Stimulated activated CD8-positive, alpha-beta memory T cell treated with anti-CD3 and anti-CD28 coated beads, Interleukin-15, amount 100 ng/mL, for 1 hour (primary cell): ENCODE measurements at places on chromosomes 6 and 20.

DNA sequence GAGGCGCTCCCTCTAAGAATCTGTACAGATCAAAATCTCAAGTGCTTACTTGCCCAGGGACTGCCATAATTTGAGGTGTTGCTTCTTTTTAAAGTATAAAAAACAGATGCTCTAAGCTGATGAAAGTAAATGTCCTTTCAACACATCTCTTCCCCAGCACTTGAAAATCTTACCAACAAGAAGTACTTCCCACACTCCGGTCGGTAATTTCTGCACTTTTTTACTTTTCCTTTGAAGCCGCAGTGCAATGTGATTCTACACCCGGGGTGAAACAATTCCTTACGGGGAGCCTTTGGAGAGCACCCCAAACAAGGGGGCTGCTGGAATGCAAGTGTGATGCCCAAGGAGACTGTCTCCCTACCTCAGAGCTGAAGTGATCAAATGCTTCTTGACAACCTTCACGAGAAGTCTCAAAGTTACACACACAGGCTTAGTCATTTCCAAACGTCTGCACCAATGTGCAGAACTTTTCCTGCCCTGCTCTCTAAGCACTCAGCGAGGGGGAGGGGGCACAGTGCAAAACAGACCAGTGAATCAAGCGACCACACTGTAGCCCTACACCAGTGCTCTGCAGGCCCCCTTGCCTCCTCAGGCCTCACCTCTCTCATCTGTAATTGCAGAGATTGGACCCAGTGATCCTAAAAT, 56.7 kb downstream of the ATXN1 start:
- no peak for DNase-seq

GRCh38 chr20:11178946-11179654, 505.3 kb upstream of the JAG1 start:
- DNase-seq, result no peak

DNA sequence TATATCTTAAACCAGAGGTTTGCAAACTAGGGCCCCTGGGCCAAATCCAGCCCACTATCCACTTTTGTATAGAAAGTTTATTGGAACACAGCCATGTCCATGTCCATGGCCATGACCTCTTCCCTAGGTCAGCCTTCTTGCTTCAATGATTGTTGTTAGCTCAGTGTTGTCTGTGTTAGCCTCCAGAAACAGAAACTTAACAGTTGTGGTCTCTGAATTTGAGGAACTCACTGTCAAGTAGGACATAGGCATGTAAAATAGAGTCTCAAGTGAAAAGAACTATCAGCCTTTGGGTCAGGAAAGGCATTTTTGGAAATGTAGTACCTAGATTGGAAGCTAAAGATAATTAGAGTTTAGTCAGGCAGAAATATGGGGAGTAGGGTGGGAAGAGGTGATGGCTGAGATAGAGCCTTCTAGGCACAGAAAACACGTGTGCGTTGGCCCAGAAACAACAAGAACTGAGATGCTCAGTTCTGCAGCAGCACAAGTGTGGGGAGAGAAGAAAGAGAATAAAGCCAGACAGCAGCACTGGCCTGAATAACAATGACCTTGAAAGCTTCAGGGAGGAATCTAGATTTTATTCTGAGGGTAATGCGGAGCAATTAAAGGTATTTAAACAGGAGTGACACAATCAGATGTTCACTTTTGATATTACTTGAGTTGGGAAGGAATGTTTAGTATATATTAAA, 87.0 kb upstream of the OLIG3 start:
- no peak for DNase-seq

DNA sequence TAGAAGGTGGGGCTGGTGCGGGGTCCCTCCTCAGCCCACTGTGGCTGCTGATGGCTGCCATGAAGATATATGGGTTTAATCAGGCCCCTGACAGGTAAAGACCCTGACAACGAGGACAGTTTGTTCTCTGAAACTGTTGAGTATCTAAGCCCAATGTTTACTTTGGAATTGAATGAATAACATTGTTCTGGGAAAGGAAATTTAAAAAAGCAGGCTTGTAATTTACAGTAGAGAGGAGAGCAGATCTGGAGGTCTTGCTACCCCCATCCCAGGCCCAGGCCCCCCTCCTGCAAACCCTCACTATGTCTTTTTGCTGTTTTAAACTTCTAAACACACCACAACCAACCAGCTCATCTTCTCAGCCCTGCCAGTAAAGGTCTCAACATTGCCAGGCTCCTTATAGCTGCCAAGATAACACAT, 171.3 kb downstream of the CDC5L start:
- no peak for DNase-seq

GRCh38 chr6:47414423-47415167, 63.0 kb upstream of the CD2AP start:
- DNase-seq, result no peak

- DNase-seq, result peak; percentile 11
These were observed 102.6 kb downstream of the LAMP5 start for GRCh38 chr20:9616833-9617461.

DNA sequence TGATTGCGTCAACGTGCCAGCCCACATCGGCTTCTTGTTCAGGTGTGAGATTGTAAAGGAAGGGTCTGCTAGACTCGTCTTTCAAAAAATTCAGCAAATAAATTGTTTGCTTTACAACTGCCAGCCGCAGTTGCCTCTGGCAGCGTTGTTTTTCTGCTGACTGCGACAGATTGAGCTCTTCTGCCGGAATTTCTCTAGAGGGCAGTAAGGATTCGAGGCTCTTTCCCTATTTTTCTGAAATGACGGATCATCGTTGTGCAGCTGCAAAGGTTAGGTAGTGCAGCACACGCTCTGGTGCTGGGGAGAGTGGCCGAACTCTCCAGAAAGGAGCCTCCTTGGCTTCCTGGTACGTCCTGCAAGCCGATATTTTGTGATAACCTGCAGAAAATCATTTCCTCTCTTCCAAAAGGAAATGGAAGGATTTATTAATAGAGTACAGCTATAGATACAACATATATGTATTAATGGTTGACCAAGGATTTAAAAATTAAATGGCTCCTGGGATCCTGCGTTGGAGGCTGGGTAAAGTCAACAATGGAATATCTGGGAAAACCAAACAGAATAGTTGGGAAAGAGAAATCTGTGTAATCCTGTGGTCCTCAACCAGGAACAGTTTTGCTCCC, 121.9 kb upstream of the ZFP64 start:
- DNase-seq, result no peak

DNA sequence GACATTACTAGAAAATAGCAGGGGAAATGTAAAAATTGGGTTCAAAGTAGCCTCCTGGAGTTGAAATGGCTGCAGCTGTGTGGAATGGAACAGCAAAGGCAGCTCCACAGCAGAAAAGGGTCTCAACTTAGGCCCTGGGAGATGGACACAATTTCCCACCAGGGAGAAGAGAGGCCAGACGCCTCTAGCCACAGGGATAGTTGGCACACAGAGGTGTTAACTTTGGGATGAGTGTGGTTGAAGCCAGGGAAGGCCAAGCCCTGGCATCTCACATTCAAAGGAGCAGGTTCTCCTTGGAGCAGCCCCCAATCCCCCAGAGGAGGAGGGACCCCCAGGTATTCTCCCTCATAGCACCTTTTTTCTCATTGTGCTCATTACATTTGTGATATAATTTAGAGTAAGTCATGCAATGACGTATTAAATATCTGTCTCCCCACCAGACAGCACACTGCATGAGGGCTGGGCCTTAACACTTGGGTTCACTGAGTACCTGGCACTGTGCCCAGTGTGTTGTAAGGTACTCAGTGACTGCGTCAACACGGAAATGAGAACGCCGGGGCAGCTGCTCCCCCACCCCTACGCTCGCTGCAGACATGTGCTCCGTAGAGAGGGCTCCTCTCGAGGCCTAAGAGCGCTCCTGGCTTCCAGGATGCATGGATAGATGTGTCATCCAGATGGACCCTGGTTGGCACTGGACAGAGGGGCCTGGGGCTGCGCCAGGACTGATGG, 76.0 kb upstream of the CD93 start:
- no peak for DNase-seq

GRCh38 chr6:122400121-122400450, 634 bp downstream of the HSF2 start:
- DNase-seq, result no peak

- DNase-seq, result no peak
These were observed 6.3 kb upstream of the APMAP start for GRCh38 chr20:24998631-24999445.

DNA sequence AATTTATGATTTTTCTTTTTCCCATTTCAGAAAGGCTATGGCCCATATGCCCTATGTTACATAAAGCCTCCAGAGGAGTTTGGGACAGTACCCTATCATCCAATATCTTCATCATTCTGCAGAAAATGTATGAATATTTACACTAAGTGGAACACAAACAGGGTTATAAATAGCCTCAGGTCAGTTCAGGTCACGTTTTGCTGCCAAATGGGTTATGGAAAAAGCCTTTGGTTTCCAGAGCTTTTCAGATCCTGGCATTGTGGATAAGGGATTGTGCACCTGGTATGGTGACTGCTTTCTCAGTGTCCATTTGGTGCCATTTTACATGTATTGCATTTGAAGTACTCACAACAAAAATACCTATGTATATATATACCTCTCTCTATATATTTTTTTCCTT, 29.4 kb downstream of the UTRN start:
- no peak for DNase-seq
